ENCODE measurements at places on chromosomes 13 and 19. TPM values are rescaled to one million over a fixed set of nuclear protein-coding genes. Genes with fewer than 3 reads are reported as not detected.
A peak's percentile ranks its signal among the peaks of the same experiment; 100 is the strongest.

GRCh38 chr13:73701160-73701559 is 433.0 kb downstream of the KLF12 start:
- no peaks in the 10 kb centered on the region for H3K36me3 ChIP-seq
- no peaks in the 10 kb centered on the region for H3K4me1 ChIP-seq
- no peak overlapping the region for H3K4me3 ChIP-seq
- no peaks in the 10 kb centered on the region for H3K27me3 ChIP-seq
- DNase-seq = no peak

DNA sequence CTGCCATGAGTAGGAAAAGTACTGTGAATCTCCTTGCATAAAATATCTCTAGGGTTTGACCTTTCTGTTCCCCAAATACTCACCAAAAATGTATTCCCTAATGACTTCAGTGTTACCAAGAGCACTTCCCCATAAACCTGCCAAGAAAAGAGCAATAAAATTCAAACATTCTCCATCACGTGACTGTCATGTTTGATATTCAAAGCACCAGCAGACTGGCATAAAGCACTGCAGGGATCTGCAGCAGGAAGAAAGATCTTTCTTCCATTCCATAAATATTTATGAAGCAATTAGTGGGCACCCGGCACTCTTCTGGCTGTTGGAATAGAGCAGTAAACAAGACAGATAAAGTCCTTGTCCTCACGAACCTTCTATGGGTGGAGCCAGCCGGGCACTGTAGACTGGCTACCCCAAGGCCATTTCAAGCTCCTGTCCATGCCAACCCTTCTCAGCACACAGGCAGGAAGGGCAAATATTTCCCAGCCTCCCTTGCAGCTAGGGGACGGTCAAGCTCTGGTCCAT is 20.3 kb downstream of the PLA2G4C start:
- no peaks in the 10 kb centered on the region for H3K36me3 ChIP-seq
- no peaks in the 10 kb centered on the region for H3K4me1 ChIP-seq
- H3K27ac ChIP-seq = no peak overlapping the region
- no peak overlapping the region for H3K4me3 ChIP-seq
- no peak for DNase-seq

- peaks cover 28% of the 10 kb centered on the region for H3K4me1 ChIP-seq
- no peaks in the 10 kb centered on the region for H3K27me3 ChIP-seq
- H3K27ac ChIP-seq = no peak overlapping the region
- no peak for DNase-seq
- no peak overlapping the region for H3K4me3 ChIP-seq
Observed at GRCh38 chr19:34229721-34230120, 24.6 kb upstream of the GARRE1 start.

DNA sequence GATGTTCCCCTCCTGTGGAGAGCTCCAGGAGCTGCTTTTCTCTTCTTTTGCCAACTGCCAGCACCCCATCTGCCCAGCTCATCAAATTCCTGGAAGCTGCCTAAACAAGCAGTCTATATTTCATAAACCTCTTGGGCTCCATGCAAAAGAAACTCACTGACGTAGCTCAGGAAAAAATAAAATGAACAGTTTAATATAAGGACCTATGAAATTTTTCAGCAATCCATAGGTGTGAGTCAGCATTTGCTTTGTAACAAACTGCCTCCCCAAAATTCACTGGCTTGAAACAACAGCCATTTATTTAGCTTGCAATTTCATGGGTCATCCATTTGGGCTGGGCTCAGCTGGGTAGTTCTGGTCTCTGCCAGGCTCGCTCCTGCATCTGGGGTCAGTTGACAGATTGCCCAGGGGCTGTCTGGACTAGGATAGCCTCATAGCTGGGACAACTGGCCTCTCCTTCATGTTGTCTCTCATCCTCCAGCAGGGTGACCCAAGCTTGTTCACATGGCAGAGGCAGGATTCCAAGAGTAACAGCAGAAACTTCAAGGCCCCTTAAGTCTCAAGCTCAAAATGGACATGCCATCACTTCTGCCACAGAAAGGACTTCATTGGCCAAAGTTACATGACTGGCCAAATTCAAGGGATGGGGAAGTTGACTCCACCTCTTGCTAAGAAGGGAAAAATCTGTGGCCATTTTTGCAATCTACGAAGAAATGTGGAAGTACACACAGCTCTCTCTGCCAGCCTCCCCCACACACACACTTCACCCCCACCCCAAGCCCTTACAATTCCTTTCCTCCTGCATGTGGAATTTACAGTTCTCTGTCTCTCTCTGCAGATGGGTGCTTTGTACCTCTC is 7.9 kb upstream of the PVR start:
- no peak overlapping the region for H3K27ac ChIP-seq
- no peaks in the 10 kb centered on the region for H3K36me3 ChIP-seq
- H3K27me3 ChIP-seq = no peaks in the 10 kb centered on the region
- DNase-seq = no peak

DNA sequence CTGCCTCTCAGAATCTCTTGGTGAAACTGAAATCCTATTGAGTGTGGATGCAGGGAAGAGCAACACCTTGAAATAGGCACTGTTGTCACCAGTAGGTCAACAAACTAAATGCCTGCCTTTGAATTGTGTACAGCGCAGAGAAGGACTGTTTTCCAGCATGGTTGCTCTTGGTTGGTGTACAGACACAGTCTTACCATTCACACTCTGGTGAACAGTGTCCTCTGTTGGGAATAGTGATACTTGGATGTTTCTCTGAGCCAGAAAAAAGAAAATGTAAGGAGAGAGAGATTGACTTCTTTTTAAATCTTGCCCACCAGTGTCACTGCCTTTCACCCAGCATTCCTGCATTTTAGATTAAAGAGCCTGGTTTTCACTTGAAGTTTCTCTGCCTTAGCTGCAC is 179.7 kb downstream of the STK24 start:
- H3K4me3 ChIP-seq = no peak overlapping the region
- no peaks in the 10 kb centered on the region for H3K36me3 ChIP-seq
- no peaks in the 10 kb centered on the region for H3K27me3 ChIP-seq
- H3K4me1 ChIP-seq = no peaks in the 10 kb centered on the region

DNA sequence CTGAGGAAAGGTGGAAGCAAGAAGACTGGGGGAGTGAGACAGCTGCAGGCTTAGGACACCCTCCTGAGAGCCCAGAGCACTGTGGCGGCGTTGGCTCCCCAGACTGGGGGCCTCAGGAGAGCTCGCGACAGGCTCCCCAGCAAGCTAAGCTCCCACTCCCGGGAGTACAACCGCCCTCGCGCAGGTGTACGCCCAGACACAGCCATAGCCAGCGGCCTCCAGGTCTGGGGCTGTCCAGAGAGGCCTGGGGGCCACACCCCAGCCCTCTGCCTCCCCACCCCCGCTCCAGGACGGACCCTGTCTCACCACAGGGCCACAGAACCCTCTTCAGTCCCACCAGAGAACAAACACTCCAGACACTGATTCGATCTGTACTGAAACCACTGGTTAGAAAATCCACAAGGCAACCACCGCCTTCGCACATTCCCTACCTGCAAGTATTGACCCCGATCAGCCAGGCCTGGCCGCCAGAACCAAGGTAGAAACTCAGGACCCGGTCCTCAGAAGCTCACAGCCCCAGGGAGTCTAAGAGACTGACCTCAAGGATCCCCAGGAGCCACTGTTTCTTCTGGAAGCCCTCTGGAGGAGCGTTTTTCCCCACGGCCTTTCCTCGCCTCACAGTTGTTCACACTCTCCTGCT is 16.3 kb downstream of the ZIC5 start:
- no peak overlapping the region for H3K4me3 ChIP-seq
- H3K27ac ChIP-seq = no peak overlapping the region
- H3K36me3 ChIP-seq = no peaks in the 10 kb centered on the region
- H3K27me3 ChIP-seq = no peaks in the 10 kb centered on the region

GRCh38 chr19:57245066-57245465 is 4.6 kb downstream of the ZNF805 start:
- peaks cover 13% of the 10 kb centered on the region for H3K4me1 ChIP-seq
- H3K36me3 ChIP-seq = peaks cover 11% of the 10 kb centered on the region
- no peak overlapping the region for H3K27ac ChIP-seq
- no peaks in the 10 kb centered on the region for H3K27me3 ChIP-seq
- no peak overlapping the region for H3K4me3 ChIP-seq
- DNase-seq = no peak

DNA sequence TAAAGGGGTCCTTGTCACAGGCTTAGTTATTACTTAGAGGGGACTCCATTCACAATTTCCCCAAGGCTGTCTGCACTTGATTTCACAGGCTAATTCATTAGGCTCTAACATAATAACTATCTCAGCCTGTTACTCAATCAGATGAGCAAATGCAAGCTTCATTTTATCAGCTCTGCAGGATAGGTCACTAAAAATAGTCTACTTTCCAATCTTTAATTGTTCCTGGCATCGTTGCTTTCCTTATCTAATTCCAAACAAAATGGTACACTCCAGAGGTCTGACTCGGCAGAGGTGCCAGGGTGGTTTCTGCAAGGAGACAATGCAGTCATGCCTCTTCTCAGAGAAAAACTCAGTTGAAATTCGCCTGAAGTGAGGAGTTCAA is 69.7 kb upstream of the SLC15A1 start:
- H3K27ac ChIP-seq = no peak overlapping the region
- DNase-seq = no peak
- no peaks in the 10 kb centered on the region for H3K27me3 ChIP-seq
- H3K36me3 ChIP-seq = no peaks in the 10 kb centered on the region

DNA sequence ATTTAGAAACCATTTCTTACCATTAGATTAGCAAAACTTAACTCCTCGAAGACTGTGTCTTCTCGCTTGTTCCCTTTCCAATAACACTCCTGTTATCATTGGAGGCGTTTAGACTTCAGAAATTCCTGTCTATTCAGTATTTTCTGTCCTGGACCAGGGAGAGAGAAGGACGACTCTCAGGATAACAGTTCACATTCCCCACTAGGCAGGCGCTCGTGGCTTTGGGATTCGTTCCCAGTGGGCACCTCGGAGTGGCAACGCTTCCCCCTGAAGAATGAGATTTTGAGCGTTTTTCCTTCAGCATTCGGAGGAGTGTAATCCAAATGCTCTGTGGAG is 429 bp upstream of the ZNF225 start:
- no peaks in the 10 kb centered on the region for H3K36me3 ChIP-seq
- no peak for DNase-seq
- no peaks in the 10 kb centered on the region for H3K4me1 ChIP-seq
- H3K27ac ChIP-seq = peak overlapping the region; percentile 84
- H3K4me3 ChIP-seq = peak overlapping the region; percentile 96
- H3K27me3 ChIP-seq = no peaks in the 10 kb centered on the region

- no peaks in the 10 kb centered on the region for H3K4me1 ChIP-seq
- no peaks in the 10 kb centered on the region for H3K36me3 ChIP-seq
- no peak overlapping the region for H3K4me3 ChIP-seq
- no peaks in the 10 kb centered on the region for H3K27me3 ChIP-seq
- DNase-seq = no peak
Observed at GRCh38 chr13:78121459-78122348, 203.1 kb upstream of the EDNRB start.

DNA sequence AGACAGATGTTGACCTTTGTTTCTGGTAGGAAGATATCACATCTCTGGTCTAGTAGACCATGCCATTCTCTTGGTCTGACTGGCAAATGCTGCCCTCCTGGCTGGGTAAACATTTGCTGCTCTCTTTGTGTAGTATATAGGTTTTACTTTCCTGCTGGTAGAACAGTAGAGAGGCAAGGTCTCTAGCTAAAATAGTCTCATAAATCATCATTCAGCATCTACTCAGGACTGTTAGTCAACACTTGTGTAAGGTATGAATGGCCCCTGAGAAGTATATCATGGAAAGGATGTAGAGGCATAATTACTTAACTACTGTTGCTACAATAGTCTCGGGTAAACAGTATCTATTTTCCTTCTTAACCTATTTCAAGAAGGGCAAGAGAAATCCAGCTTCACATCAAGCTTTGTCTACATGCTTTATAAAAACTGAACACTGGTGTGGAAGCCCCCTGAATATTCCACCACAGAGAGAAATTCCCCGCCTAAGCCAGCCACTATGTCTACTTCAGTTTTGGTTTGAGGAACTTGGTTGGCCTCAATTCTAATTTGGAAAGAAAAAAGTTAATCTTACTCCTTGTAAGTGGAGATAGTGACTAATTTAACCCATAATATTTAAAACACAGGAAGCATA is 18.4 kb upstream of the MYCBP2 start:
- DNase-seq = no peak
- no peak overlapping the region for H3K4me3 ChIP-seq
- H3K4me1 ChIP-seq = no peaks in the 10 kb centered on the region
- H3K36me3 ChIP-seq = no peaks in the 10 kb centered on the region

DNA sequence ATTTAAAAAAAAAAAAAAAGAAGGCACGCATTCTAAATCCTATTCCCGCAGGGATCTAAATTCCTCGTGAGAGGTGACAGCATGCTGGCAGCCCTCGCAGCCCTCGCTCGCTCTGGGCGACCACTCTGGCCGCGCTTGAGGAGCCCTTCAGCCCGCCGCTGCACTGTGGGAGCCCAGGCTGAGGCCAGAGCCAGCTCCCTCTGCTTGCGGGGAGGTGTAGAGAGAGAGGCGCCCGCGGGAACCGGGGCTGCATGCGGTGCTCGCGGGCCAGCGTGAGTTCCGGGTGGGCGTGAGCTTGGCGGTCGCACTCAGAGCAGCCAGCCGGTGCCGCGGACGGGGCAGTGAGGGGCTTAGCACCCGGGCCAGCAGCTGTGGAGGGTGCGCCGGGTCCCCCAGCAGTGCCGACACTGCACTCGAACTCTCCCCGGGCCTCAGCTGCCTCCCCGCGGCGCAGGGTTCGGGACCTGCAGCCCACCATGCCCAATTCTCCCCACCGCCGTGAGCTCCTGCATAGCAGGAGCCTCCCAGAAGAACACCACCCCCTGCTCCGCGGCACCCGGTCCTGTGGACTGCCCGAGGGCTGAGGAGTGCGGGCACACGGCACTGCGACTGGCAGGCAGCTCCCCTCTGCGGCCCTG is 553.9 kb downstream of the LMO7 start:
- no peak for DNase-seq
- no peak overlapping the region for H3K27ac ChIP-seq

DNA sequence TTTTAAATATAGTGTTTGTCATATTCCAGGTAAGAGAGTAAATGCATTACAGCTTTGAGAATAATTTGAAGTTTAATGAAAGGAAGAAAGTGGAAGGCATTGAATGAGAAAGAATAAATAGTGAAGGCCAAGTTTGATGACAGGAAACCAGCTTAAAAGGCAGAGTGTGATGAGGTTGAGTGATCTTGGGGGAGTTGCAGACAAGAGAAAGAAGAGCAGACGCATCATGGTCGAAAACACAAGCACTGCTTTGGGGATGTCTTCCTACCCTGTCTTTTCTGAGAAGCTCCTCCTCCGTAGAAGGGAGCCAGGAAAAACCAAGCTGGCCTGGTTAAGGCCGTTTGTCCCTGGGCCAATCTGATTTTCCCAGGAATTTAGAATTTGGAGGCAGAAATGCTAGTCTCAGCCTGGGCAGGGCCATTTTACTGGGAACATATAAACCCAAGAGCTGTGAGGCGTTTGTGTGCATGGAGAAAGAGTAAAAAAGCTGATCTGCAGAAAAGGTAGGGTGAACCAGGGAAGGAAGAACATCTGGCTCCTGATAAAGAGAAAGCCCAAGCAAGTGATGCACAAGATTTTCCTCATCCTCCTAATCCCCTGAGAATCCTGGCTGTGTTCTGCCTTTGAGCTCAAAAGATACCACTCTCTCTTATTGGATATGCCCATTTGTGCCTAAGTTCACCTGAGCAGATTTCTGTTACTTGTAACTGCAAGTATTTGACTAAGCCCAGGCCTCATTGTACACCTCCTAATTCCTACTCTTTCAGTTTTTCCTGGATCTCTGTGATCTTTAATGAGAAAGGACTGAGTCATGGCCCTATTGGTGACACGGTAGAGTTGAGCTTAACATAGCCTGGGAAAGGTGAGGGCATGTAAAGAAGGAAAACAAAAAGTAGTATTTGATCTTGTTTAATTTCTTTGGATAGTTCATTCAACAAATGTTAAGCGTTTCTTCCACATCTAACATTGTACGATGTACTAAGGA is 80.0 kb downstream of the WDFY2 start:
- no peak overlapping the region for H3K4me3 ChIP-seq
- H3K27me3 ChIP-seq = no peaks in the 10 kb centered on the region
- no peak for DNase-seq
- H3K36me3 ChIP-seq = no peaks in the 10 kb centered on the region

Gene TARM1
- total RNA-seq = not detected

Gene KIR2DL3
- not detected for total RNA-seq

Gene PRR22
- 5.9 TPM for total RNA-seq

Gene LILRB3
- 0.18 TPM for total RNA-seq

All from Panc1 (cell line).